Breast epithelium (tissue), 4 donors: ENCODE measurements at places on chromosomes 7 and 10.

DNA sequence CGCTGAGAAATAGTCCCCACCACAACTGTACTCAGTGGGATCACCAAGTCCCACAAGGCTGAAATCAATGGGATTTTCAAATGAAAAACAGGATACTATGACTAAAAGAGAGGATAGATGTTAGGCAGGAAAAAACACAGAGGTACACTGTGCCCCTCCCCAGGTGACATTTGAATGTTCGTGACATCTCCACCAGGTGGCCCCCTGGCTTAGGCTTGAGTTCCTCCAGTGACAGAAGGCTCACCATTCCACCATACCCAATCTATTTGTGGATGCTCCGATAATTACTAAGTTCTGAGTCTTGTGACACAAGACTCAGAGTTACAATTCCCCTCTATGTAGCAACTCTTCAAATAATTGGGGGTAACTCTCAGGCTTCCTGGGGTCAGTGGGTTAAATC is 77.5 kb upstream of the KCNMA1 start:
- no peak for DNase-seq

GRCh38 chr7:2114052-2114451 is 118.7 kb downstream of the MAD1L1 start:
- no peak for DNase-seq

DNA sequence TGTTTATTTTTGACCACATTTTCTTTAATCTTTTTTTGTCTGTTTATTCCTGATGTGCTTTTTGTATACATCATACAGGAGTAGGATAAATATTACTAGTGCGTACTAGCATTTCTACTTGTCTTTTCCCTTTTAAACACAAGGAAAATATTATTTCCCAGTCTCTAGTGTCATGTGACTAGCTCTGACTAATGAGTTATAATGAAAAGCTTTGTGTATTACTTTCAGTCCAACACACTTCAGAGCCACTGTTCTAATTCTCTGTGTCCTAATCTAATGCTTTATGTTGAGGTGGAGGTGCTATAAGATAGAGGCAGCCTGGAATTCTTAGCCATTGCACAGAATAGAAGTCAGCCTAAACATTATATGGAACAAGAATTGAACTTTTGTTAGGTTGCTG is 65.0 kb upstream of the RAB18 start:
- DNase-seq: no peak

DNA sequence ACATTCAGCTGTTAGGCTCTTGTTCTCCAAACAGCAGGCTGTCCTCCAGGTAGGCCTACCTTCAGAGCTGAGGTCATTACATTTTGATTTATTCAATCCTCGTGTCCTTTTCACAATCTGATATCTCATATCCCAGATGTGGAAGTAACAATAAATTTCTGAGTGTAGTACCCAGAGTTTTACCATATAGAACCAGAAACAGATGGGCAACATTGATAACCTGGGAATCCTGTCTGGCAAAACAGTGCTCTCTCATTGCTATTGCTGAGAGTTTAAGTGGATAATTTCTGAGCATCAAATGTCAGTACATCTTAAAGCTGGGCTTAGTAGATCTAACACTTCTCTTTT is 1007.8 kb downstream of the REEP3 start:
- DNase-seq: no peak
